ENCODE measurements at places on chromosomes 13 and 19.
A peak's percentile ranks its signal among the peaks of the same experiment; 100 is the strongest.

GRCh38 chr19:16359074-16359473 is 34.4 kb downstream of the KLF2 start:
- DNase-seq = no peak

- DNase-seq = no peak
These were observed 1.5 kb downstream of the SBNO2 start for GRCh38 chr19:1172353-1173158.

GRCh38 chr19:1577090-1577928 is 9.2 kb upstream of the MEX3D start:
- DNase-seq = no peak

GRCh38 chr19:17854061-17854460 is 5.6 kb upstream of the RPL18A start:
- DNase-seq = no peak

- peak; percentile 25 for DNase-seq
These were observed 162.0 kb upstream of the SOX1 start for GRCh38 chr13:111904701-111905608.

- DNase-seq = no peak
These were observed 321.2 kb downstream of the DIAPH3 start for GRCh38 chr13:59842507-59842906.

DNA sequence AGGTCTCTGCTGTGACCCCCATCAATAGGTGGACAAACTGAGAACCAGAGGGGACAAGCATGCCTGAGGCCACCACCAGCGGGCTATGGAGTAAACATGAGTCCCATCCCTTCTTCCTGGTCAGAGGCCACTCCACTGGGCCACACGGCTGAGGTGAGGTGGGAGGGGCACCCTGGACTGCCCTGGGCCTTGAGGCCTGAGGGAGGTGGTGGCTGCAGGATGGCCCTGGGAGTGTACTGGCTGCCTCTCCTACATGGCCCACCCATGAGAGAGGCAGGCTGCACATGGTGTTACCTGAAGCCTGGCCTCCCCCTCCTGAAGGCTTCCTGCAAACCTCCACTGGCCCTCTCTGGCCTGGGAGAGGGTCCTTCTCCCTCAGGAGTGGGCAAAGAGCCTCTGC is 222.4 kb downstream of the TUBA3C start:
- no peak for DNase-seq

GRCh38 chr13:98026457-98026857 is 73.0 kb downstream of the IPO5 start:
- DNase-seq = peak; percentile 24

GRCh38 chr19:13214036-13214730 is 64.0 kb downstream of the IER2 start:
- DNase-seq = no peak

- no peak for DNase-seq
These were observed 937 bp downstream of the ZNF841 start for GRCh38 chr19:52094526-52095130.

- DNase-seq = no peak
These were observed at the start of gene LGALS13 for GRCh38 chr19:39602224-39602623. TSS of gene LGALS13 (plus strand) at chr19:39602524. CDS start at chr19:39602569, 45 bp downstream.

- no peak for DNase-seq
These were observed at the start of gene NPHS1 for GRCh38 chr19:35852029-35852780. TSS of gene NPHS1 (minus strand) at chr19:35852504. CDS start at chr19:35851837, 667 bp downstream.

DNA sequence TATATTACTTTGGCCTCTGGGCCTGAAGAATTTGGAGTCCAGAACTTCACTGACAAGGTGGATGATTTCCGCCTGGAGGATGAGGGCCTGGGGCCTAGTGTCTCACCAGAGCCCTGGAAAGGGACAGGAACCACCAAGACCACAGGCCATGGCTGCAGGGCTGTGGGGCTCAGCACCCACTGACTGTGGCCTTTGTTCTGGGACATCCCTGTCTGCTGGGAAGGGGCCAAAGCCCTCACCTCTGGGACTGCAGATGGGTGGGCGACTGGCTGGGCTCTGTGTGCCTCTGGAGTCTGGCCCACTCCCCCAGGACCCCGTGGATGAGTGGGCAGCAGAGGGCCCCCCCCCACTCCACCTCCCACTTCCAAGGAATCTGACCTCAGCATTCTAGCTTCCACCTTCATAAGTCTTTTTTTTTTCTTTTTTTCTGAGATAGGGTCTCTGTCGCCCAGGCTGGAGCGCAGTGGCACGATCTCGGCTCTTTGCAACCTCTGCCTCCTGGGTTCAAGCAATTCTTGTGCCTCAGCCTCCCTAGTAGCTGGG is 20.3 kb downstream of the CHST8 start:
- no peak for DNase-seq

DNA sequence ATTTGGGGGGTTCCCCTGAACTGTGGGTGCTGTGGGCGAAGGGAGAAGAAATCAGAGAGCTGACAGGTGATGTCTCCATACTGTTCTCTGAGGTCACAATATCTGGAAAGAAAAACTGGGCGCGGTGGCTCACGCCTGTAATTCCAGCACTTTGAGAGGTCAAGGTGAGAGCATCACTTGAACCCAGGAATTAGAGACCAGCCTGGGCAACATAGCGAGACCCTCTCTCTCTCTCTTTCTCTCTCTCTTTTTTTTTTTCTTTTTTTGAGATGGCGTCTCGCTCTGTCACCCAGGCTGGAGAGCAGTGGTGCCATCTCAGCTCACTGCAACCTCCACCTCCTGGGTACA is 21.9 kb downstream of the IQCN start:
- no peak for DNase-seq

DNA sequence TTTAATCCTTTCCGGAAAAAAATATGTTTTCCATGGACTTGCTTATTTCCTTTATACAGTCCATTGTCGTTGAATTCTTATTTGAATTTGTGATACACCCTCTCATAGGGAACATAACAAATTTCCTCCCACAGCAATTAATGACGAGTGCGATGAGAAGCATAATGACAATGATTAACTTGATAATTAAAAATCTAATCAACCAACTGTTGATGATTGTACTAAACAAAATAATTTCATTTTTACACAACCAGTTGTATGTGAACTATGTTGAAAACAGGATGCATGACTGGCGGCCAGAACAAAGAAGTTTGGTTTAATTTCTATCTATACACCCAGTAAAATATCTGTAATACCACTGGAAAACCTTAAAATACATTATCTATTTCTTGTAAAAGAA is 26.1 kb upstream of the CEACAM21 start:
- no peak for DNase-seq

GRCh38 chr13:105971738-105972137 is 563.7 kb downstream of the EFNB2 start:
- DNase-seq = peak; percentile 31

- DNase-seq = no peak
These were observed 235.6 kb downstream of the SHISA2 start for GRCh38 chr13:25816239-25816638.

- no peak for DNase-seq
These were observed 429.1 kb upstream of the ARGLU1 start for GRCh38 chr13:106996867-106997618.

GRCh38 chr13:113883314-113883811 is 19.5 kb upstream of the GAS6 start:
- DNase-seq = no peak

- DNase-seq = no peak
These were observed 372.9 kb downstream of the MTUS2 start for GRCh38 chr13:29193083-29193482.
